ENCODE measurements at places on chromosomes 11 and 22.

- no peak for DNase-seq
Measured at GRCh38 chr22:27873472-27873871, 45.6 kb downstream of the PITPNB start.

- no peak for DNase-seq
Measured at GRCh38 chr11:2592559-2593392, 107.0 kb downstream of the KCNQ1OT1 start.

- no peak for DNase-seq
Measured at GRCh38 chr11:16791191-16791961, 52.9 kb downstream of the C11orf58 start.

DNA sequence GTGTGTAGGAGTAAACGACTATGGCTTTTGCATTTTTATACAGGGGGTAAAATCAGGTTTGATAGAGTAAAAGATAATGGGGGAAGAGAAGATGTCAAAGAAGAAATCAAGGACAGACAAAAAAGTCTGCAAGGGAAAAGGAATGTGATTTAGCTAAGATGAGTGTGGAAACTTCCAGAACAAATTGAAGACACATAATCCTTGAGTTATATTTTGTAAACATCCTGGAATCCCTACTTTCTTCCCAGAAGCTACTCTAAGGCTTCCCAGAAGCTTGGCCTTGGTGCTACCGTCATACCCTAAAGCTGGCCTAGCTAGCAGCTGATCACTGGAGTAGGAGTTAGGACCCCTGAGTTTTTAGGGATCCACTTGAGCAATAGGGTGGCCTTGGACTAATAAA is 82.4 kb downstream of the BLID start:
- DNase-seq: no peak
